CD4-positive, alpha-beta T cell (primary cell): ENCODE measurements at places on chromosomes 12 and 14.

DNA sequence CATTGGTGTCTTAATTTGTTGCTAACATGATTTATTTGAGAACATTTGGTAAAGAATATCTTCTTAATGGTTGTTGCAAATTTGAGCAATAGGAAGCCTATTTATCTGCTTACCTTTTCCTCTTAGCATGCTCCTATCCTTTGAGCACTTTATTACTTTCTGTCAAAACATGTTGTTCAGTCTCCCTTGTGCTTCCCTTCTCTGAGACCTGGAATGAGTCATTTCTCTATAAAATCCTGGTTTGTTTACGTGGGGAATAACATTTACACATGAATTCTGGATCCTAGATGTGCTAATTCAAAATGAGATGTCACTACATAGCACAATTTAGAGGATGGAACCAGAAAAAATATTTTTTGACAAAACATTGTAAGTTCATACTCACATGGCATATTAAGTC, 844.0 kb upstream of the LRFN5 start:
- no peaks in the 10 kb centered on the region for H3K36me3 ChIP-seq
- no peak overlapping the region for H3K27ac ChIP-seq
- H3K4me1 ChIP-seq, result no peaks in the 10 kb centered on the region
- DNase-seq, result no peak

GRCh38 chr12:116135209-116135930, 142.1 kb downstream of the MED13L start:
- H3K4me1 ChIP-seq, result peaks cover 14% of the 10 kb centered on the region
- H3K27ac ChIP-seq, result no peak overlapping the region
- H3K36me3 ChIP-seq, result no peaks in the 10 kb centered on the region

DNA sequence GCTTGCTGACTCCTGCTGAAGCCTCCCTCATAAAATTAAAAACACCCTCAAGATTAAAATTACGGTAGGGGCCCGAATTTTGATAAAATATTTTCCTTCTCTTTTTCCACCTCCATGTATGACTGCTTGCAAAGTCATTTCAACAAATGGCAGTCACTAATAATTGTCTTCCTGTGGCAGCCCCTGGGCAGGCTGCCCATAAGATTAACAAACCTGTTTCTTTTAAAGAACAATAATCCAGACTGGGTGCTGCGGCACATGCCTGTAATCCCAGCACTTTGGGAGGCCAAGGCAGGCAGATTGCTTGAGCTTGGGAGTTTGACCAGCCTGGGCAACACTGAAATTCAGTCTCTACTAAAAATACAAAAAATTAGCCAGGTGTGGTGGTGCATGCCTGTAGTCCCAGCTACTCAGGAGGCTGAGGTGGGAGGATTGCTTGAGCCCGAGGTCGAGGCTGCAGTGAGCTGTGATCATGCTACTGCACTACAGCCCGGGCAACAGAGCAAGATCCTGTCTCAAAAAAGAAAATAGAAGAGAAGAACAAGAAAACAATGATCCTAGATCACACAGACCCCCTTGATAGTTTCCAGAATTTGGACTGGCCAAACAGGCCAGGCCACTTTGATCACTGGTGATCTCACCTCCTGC, 8.7 kb downstream of the SAV1 start:
- no peak overlapping the region for H3K4me3 ChIP-seq
- no peak for DNase-seq
- no peak overlapping the region for H3K27ac ChIP-seq
- H3K27me3 ChIP-seq, result no peaks in the 10 kb centered on the region
- H3K4me1 ChIP-seq, result no peaks in the 10 kb centered on the region

DNA sequence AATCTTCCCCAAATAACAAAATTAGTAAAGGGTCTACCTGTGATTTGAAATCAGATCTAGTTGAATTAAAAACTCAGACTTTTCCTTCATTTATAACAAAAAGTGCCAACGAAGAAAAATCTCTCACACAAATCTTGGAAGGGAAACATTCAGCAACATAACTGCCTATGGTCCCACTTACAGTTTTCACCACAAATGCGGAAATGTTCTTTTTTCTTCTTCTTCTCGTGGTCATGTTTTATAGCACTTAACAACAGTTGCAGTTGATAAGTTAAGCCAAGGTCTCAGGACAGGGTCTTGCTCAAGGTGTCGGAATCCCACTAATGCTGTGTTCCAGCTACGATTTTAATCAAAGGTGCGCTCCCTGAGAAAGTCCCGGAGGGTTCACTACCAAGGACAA, 10.1 kb downstream of the RNASE6 start:
- no peaks in the 10 kb centered on the region for H3K36me3 ChIP-seq
- H3K4me1 ChIP-seq, result no peaks in the 10 kb centered on the region
- H3K27me3 ChIP-seq, result no peaks in the 10 kb centered on the region

GRCh38 chr12:101634724-101635123, 40.0 kb downstream of the MYBPC1 start:
- H3K4me1 ChIP-seq, result no peaks in the 10 kb centered on the region
- no peak for DNase-seq
- H3K36me3 ChIP-seq, result no peaks in the 10 kb centered on the region
- no peaks in the 10 kb centered on the region for H3K27me3 ChIP-seq
- no peak overlapping the region for H3K27ac ChIP-seq
- H3K4me3 ChIP-seq, result no peak overlapping the region

DNA sequence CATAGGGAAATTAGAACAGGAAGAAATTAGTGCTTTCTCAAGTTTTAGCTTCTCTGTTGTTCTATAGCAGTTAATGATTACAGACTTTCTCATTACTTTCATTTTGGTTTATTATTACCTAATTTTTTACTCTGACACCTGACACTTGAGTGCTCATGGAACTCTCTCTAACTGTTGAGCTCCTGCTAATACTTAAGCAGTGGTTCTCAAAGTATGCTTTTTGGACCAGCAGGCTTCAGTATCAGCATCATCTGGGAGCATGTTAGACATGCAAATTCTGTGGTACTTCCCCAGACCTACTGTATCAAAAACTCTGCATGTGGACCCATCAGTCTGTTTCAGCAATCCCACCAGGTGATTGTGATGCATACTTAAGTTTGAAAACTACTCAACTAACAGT, 235.3 kb downstream of the CCDC91 start:
- no peaks in the 10 kb centered on the region for H3K36me3 ChIP-seq
- no peak overlapping the region for H3K4me3 ChIP-seq
- H3K4me1 ChIP-seq, result no peaks in the 10 kb centered on the region
- no peak for DNase-seq
- H3K27me3 ChIP-seq, result no peaks in the 10 kb centered on the region
- H3K27ac ChIP-seq, result no peak overlapping the region

DNA sequence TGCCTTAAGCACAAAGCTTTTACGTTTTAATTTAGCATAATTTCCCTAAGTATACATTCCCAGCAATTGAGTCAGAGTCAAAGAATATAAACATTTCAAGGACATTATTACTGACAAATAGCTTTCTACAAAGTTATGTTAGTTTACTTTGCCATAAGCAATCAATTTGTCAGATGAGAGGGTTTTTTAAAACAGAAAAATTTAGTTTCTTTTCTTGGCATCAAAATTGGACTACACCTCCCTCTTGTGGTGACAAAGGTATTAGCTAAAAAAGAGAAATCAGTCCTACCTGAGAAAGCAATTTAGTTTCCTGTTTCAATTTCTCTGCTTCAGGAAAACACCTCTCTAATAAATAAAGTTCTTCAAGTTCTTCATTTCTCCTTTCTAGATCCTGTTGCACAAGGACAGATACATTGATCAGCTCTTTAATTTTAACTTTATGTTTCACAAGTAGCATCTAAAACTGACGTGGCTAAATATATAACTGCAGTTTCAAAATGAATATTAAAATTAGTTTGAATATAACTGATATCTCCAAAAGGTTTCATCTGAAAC, 39.9 kb downstream of the DNAI7 start:
- DNase-seq, result no peak
- H3K4me1 ChIP-seq, result no peaks in the 10 kb centered on the region
- H3K27me3 ChIP-seq, result no peaks in the 10 kb centered on the region
- H3K36me3 ChIP-seq, result no peaks in the 10 kb centered on the region
- no peak overlapping the region for H3K27ac ChIP-seq
- no peak overlapping the region for H3K4me3 ChIP-seq

- DNase-seq, result no peak
- no peak overlapping the region for H3K4me3 ChIP-seq
- no peaks in the 10 kb centered on the region for H3K27me3 ChIP-seq
- H3K4me1 ChIP-seq, result peaks cover 64% of the 10 kb centered on the region
- H3K27ac ChIP-seq, result peak overlapping the region; percentile 37
Measured at GRCh38 chr12:57106021-57106708, 5.0 kb downstream of the STAT6 start.

DNA sequence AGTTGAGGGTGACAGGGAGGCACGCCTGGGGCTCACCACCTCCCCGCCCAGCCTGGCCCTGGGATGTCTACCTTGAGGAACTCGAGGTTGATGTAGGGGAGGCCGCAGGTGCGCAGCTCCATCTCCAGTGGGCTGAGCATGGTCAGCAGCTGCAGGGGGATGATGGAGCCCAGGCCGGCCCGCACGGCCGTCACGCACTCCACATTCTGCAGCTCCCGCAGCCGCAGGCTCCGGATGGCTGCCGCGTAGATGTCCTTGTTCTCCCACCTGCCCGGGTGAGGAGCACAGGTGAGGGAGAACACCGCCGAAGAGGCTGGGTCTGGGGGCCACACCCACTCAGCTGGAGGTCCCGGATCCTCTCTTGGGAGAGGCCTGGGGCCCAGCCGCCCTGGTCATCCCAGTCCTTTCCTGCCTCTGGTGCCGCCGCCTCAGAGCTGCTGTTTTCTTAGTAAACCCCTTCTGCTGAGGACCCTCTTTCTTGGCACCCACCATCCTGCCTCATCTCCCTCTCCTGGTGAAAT, 38.2 kb downstream of the TRAFD1 start:
- H3K36me3 ChIP-seq, result peaks cover 43% of the 10 kb centered on the region
- no peak overlapping the region for H3K27ac ChIP-seq
- DNase-seq, result no peak
- no peaks in the 10 kb centered on the region for H3K27me3 ChIP-seq
- peaks cover 13% of the 10 kb centered on the region for H3K4me1 ChIP-seq
- H3K4me3 ChIP-seq, result no peak overlapping the region

DNA sequence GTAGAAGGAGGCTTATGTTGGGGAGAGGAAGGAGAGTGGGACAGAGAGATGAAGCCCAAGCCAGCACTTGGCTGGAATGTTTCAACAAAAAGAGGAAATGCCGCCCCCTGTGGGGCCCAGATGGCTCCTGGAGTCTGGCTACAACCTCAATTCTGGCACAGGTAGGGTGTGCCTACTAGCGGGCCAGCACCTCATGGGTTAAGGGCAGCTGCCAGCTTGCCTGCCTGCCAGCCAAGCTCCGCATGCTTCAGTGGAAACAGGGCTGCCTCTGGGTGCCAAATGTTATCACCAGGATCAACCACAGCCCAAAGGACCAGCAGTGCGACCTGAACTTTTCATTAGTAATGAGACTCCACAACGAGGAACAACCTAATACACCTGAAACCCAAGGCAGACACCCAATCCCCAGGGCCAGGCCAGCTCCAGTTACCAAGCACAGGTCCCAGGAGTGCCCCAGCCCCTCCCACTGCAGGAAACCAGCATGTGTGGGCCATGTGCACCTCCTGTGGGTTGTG, 11.3 kb downstream of the RAB15 start:
- no peaks in the 10 kb centered on the region for H3K27me3 ChIP-seq
- no peaks in the 10 kb centered on the region for H3K36me3 ChIP-seq
- H3K4me1 ChIP-seq, result no peaks in the 10 kb centered on the region
- no peak overlapping the region for H3K27ac ChIP-seq
- no peak for DNase-seq
- H3K4me3 ChIP-seq, result no peak overlapping the region

- no peaks in the 10 kb centered on the region for H3K27me3 ChIP-seq
- H3K27ac ChIP-seq, result no peak overlapping the region
- H3K36me3 ChIP-seq, result peaks cover 59% of the 10 kb centered on the region
Measured at GRCh38 chr12:6553051-6553868, 2.6 kb downstream of the IFFO1 start.

DNA sequence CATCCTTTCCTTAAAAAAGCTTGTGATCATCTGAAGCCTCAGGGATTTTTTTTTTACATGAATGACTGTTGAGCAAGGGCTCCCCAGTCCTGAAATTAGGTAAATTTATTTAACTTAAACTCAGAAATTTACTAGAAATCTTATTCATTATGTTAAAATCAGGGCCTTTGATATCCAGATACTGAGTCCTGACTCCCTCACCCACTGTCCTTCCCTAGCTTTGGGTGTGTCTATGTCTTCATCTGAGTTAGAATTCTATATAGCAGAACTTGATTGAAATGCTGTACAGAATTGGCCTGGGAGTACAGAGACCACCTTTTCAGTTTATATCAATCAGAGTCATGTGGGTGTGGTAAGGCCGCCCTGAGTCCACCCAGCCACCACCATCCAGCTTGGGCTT, 260.0 kb downstream of the CACNA1C start:
- no peak overlapping the region for H3K4me3 ChIP-seq
- no peak overlapping the region for H3K27ac ChIP-seq
- H3K4me1 ChIP-seq, result no peaks in the 10 kb centered on the region
- no peaks in the 10 kb centered on the region for H3K36me3 ChIP-seq
- no peaks in the 10 kb centered on the region for H3K27me3 ChIP-seq
- DNase-seq, result no peak

GRCh38 chr12:48349471-48349870, 1.2 kb downstream of the ZNF641 start:
- peaks cover 36% of the 10 kb centered on the region for H3K36me3 ChIP-seq
- H3K27ac ChIP-seq, result peak overlapping the region; percentile 70
- H3K27me3 ChIP-seq, result no peaks in the 10 kb centered on the region
- H3K4me3 ChIP-seq, result peak overlapping the region; percentile 96
- peaks cover 19% of the 10 kb centered on the region for H3K4me1 ChIP-seq

DNA sequence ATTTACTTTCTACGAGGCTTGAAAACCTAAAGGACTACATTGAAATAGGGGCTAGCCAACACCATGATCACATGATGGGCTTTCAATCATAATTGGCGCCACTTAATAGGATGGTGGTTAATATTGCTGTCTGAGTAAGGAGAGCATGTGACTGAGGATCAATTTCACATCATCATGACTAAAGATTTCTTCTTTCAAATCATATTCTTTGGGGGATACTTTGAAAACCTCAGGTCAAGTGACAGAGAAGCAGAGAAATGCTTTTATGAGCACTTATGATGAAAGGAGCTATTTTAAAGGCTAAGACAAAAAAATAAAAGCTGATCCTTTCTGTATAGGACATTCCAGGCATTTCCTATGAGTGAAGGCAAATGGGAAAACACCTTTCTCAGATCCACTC, 42.9 kb upstream of the KRAS start:
- no peak overlapping the region for H3K27ac ChIP-seq
- DNase-seq, result no peak
- no peaks in the 10 kb centered on the region for H3K27me3 ChIP-seq
- no peaks in the 10 kb centered on the region for H3K36me3 ChIP-seq
- no peak overlapping the region for H3K4me3 ChIP-seq

GRCh38 chr12:75294336-75294735, 35.8 kb downstream of the CAPS2 start:
- H3K27ac ChIP-seq, result no peak overlapping the region
- H3K4me3 ChIP-seq, result no peak overlapping the region
- H3K36me3 ChIP-seq, result no peaks in the 10 kb centered on the region

DNA sequence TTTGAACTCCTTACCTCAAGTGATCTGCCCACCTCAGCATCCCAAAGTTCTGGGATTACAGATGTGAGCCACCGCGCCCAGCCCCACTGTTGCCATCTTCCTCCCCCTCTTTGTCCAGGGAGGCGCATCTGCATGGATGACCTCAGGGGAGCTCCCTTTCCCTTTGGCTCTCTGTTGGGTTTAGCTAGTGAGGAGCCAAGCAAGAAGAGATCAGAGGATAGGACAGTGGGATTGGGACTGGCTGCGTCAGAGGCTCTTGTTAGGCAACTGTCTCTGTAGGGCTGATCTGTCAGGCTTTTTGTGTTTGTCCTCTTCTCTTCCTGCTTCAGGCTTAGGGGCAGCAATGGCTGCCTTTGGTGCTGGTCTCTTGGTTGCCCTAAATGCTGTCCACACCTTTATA, 8.5 kb upstream of the IFT81 start:
- no peaks in the 10 kb centered on the region for H3K36me3 ChIP-seq
- H3K4me3 ChIP-seq, result no peak overlapping the region
- no peak for DNase-seq
- H3K27ac ChIP-seq, result no peak overlapping the region
- no peaks in the 10 kb centered on the region for H3K27me3 ChIP-seq
- H3K4me1 ChIP-seq, result no peaks in the 10 kb centered on the region
